ENCODE measurements at places on chromosomes 11 and 22.
A peak's percentile ranks its signal among the peaks of the same experiment; 100 is the strongest.

DNA sequence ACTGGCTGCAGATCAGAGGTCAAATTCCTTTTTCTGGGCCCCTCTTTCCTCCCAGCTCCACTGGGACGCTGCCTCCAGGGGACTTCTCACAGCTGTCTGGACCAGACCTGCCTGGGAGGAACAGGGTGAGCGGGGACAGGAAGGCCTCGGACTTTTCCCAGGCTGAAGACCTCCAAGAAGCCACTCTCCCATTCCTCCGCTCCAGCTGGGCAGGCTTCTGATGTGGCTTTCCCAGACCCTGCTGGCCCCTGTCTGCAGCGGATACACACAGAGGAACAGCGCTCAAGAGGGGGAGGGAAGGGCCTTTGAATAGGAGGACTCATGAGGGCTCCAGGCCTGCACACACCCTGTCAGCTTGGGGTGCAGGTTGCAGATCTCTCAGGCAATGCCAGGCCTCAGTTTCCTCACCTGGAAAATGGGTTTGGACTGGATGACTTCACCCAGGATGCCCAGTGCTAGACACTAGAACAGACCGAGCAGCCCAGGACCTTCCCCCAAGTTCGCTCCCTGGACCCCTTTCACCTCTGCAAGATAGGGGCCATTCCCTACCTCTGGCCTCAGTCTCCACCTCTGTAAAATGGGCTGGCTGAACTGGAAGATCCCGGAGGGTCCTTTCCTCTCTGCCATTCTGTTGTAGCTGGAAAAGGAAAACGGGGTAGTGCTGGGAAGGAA is 36.6 kb downstream of the MB start:
- DNase-seq = no peak

DNA sequence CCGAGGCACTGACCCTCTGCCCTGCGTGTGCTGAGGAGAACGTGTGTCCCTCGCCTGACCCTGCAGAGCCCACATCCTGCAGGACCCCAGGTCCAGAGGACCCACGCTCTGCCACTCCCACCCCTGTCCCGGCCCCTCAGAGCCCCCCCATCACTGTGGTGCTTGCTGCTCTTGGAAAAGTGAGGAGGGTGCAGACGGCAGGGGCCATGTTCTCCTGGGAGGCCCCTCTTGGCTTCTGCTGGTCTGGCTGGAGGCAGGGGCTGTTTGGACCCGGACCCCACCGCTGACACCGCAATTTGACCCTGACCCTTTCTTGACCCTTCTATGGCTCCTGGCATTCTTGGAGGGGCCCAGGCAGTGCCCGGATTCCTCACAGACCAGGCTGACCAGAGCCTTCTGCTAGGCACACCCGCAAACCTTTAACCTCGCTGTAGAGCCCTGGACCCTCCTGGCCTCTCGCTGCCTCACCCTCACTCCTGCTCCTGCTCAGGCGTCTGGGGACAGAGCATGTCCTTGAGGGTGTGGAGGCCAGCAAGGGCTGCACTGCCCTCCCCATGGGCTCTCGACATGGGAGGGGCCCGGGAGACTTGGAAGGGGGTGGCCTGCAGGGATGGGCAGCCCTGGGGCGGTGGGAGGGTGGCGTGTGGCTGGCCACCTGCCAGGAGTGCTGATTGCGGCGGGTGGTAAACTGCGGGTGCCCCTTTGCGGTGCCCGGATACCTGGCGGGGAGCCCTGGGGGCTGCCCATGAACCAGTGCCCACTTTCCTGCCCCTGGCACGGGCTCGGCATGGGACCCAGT is 37.0 kb upstream of the MUC5AC start:
- no peak for DNase-seq

DNA sequence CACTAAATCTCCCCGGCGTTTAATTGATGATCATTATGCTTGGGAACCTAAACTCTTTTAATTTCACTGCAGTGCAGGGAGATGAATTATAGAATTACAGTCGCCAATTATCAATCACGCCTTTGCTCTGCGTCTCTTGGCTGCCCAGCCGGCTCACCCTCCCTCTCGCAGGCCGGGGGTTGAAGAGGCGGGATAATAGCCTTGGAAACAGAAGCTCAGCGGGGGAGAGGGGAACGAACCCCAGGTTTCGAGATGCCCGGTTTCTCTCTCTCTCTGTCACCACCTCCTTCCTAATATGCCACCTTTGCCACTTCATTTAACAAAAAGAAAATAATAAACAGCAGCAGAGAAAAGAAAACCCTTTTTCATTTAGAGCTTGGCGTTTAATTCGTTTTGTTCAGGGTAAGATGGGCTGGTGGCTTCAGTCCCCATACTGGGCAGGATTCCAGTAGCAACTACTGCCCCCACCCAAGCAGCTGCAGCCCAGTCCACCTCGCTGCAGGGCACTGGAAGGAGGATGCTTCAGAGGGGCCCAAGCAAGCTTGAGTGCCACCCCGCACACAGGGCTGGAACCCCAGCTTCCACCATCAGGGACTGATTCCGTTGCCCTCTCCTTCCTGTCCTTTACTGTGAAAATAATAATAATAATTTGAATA is 271.7 kb downstream of the BUD13 start:
- DNase-seq = no peak

DNA sequence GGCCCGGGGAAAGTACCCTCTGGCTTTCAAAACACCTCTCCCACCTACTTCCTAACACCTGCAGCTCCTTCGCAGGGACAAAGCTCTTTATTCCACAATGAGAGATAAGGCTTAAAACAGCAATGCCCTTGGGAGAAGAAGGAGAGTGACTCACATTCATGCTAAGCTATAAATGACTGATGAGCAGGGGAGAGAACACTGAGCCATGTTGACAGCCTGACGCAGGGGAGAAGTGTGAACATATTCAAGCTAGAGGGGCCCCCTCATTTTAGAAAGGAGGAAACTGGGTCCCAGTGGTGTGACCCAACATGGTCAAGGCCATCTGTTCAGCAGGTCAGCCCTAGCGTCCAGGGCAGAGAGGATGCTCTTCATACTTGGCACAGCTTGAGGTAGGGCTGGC is 171.8 kb downstream of the DSCAML1 start:
- DNase-seq = no peak

DNA sequence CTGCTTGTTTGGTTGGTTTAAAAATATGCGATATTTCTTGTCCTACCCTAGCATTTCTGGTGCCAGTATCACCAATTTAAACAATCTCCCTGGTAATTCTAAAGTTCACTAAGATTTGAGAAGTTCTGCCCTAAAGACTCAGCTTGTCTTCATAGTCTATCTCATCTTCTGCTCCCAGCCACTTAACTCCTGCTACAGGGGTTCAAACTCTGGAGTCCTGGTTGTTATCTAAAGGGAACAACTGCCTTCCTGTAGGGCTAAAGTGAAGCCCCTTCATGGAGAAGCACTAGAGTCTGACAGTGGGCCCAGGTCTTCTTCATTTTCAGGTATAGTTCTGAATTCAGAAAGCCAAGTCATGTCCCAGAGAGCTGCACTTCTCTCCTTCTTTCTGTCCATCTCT is 73.2 kb downstream of the CTNND1 start:
- no peak for DNase-seq

DNA sequence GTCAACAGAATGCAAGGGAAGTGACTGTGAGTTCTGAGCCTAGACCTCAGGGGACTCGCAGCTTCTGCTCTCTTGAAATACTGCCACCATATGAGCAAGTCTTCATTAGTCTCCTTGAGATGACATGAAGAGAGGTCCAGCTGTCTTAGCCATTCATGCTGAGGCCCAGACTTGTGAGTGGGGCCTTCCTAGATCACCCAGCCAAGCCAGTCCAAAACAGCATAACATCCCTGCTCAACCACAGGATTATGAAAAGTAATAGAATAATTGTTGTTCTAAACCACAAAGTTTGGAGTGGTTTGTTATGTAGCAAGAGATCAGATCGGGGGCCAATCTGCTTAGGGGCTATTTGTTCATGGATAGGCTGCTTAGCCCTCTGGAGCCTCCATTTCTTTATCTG is 54.9 kb upstream of the HTATIP2 start:
- no peak for DNase-seq

DNA sequence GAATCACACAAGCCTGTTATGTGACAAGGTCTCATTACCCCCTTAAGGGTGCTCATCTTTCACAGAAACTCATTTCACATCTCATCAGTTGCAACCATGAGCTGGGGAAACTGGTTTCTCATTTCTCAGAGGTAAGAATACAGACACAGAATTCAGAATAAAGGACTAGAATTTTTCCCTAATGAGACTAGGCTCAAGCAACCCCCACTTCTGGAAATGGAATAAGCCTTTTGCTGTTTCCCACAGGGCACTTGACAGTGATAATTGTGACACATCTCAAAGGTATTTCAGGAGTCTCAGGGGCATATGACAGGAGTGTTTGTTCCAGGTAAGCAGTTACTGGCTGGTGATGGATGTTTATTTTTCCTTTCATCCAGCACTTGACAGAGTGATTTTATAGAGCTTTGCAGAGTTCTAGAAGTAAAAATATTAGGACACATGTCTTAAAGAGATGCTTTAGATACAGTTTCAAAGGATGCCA is 112.9 kb upstream of the DDI1 start:
- DNase-seq = no peak

DNA sequence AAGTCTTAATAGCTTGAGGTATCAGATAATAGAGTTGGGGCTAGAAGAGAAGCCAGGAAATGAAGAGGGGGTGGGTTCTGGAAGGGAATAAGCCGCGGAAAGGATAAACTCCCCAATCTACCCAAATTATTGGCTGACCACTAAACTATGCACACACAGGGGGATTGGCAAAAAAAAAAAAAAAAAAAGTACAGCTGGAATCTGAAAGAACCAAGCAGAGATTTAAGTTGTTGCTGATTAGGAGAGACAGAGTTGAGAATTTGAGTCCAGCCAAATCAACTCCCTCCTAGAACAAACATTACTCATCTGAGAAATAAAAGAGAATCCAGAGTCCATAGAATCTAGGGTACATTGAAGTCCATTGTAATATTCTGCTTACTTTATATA is 134.9 kb downstream of the CCDC81 start:
- no peak for DNase-seq

DNA sequence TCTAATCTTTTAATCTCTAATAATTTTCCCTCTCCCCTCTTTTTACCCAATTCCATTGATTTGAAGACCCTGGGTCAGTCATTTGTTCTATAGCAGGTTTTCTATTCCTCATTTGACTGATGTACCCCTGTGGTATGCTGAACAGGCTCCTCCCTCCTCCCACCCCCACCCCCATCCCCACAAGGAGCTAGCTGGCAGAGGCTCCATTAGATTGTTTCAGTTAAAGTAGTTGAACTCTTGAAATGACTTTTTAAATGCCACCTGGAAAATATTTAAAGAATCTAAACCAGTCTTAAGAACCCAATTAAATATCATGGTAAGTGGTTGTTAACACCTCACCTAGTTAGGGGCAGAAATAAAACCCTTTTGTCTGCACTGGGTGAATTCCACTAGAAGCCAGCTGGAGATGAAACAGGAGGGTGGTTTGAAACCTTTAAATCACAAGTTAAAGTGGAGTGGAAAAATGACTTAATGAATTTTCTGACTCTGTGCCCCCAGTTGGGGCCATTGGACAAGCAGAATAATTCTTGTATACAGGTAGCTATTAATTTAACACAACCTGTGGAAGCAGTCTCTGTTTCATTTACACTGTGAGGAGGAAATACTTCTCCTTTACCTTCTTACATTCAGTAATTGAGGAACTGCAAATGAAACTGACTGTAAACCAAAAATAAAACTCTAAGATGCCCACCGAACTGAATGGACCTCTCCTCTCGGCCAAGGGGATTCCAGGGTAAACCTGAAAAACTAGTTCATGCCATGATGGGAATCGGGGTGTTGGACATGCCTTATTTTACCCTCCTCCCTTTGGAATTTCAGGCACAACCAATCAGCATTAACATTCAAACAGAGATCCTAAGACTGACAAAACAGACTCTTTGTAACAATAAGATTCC is 30.7 kb downstream of the PRR5L start:
- no peak for DNase-seq

GRCh38 chr22:26536056-26536761 is 23.9 kb upstream of the TFIP11 start:
- no peak for DNase-seq

DNA sequence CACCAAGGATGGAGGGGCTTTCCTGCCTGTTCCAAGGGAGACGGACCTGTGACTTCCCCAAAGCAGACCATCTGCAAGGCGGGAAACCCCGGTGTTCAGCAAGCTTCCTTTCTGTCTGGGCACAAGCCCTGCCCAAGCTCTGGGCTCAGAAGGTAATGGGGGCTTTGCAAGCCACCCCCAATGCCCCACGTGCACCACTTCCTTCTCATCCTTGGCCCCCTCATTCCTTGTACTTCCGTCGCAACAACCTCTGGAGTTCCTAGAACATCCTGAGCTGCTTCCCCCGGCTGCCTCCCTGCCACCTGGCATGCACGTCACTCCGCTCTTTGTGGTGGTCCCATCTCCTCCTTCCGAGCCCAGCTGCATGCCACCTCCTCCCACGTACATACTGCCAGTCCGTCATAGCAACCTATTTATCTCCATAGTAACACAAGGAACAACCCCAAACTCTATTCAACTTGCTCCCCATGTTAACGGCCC is 3.9 kb downstream of the MYEOV start:
- peak; percentile 56 for DNase-seq

DNA sequence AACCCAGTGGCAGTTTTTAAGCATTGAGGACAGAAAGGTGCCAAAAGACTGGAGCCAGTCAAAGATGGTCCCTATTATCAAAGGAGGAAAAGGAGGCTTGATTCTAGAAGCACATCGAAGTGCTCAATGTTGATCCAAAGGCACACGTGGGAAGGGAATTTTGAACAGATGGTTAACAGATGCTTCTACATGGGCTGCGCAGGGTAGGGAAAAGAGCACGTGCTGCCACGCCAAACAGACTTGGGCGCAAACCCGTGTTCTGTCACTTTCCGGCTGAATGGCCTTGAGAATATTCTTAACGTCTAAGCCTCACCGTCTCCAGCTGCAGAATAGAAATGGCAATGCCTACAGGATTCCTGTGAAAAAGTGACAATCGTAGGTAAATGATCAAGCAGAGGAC is 217.9 kb upstream of the MTNR1B start:
- no peak for DNase-seq

- no peak for DNase-seq
These were observed 7.8 kb downstream of the FGF3 start for GRCh38 chr11:69811431-69811830.

DNA sequence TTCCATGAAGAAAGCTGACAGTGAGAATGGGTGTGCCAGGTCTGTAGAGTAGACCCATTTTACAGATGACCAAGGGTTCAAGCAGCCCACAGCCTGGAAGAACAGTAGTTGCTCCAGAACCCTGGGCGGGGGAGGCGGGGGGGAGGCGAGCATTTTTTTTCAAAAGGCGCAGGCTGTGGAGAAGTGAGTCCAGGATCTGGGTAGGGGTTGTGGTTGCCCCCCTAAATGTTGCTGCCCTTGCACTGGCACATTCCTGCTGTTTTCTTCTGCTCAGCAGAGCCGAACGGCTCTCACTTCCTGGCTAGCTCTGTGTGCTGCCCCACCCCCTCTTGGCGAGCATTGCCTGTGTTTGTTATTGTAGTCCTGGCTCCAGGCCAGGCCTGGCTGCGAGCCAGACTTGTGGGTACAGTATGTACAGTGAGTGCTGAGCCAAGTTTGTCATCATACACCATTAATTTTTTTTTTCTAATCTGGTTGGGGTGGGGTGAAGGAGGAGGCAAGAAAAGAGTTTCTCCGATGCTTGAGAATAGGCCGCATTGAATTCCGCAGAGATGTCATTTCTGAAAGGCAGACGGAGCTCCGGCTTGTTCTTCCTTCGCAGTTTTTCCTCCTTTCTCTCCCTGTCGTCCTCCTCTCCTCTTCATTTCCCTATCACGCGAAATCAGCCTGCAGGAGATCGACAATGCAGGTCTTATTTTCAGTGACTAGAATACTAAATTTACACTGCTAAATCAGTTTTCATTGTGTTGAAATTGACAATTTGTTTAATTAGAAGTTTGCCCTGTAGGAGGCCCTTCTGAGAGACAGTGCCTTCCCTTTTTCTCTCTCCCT is 100.5 kb downstream of the ZBTB16 start:
- peak; percentile 90 for DNase-seq

- no peak for DNase-seq
These were observed 102.9 kb upstream of the GAL start for GRCh38 chr11:68581439-68581838.

Measured in IMR-90 (cell line).